ENCODE measurements at places on chromosomes 16 and 17.

DNA sequence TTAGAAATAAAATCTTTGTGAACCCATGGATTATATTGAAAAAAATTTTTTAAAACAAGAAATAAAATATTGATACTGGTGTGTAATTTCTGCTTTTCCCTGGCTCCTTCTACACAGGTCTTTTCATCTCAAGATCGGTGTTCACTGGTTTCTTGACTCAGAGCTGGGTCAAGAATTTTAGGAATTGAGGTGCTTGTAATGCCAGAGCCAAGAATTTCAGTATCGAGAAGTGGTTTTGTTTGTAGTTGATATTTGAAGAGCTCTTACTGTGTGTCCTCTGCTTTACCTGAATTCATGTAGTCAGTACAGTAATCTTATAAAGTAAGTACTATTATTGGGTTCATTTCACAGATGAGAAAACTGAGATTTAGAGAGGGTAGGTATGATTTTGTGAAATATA is 7.3 kb downstream of the WWP2 start:
- no peak for DNase-seq

DNA sequence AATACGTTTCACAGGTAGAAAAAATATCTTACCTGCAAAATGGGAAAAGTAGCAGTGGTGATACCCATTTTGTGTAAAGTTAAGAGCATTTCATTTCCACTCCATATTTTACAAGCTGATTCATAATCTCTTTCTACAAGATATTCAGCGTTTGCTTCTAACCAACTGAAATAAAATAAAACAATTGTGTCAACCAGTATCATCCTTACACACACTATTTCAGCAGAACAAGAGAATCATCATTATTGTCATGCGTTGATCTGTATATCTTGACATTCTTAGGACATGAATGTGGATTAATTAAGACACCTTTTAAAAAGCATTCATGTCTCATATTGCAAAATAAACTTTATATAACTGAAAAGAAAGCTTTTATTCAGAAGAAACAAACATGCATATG is 69.8 kb downstream of the BRIP1 start:
- no peak for DNase-seq

GRCh38 chr16:2244926-2245795 is 6.2 kb downstream of the ECI1 start:
- DNase-seq: no peak

GRCh38 chr17:13490427-13490826 is 111.3 kb downstream of the HS3ST3A1 start:
- DNase-seq: no peak

DNA sequence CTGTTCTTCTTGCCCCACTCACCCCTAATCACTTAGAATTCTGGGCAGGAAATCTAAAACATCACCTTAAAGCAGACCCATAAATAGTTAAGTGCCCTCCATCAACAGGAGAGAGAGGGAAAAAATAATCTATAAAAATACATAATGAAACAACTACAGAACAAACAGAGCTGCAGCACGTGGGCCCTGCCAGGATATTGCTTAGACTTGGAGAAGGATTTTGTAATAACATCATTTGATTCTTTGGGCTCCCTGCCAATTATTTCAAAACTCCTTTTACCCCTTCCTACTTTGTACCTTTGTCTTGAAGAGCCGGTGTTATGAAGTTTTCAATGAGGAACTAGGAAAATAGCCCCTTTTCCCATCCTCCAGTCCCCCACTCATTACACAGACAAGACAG is 130.6 kb upstream of the TOX3 start:
- DNase-seq: no peak

DNA sequence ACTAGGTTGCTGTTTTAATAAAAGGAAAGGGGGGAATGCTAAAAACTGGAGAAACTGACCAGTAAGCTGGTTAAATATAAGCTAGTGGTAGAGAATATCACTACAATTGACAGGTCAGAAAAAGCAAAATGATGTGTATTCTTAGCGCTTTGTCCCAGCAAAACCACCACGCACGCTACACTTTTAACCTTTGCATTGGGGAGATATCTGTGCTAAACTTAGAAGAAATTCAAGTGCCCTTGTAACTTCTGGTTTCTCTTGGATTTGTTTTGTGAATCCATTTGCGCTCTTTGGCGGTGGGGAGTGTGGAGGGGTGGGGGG is 1.4 kb downstream of the GAN start:
- no peak for DNase-seq

GRCh38 chr17:13306310-13306962 is 288.6 kb upstream of the ELAC2 start:
- DNase-seq: peak; percentile 60

GRCh38 chr17:59671386-59671785 is 35.8 kb downstream of the PTRH2 start:
- no peak for DNase-seq

DNA sequence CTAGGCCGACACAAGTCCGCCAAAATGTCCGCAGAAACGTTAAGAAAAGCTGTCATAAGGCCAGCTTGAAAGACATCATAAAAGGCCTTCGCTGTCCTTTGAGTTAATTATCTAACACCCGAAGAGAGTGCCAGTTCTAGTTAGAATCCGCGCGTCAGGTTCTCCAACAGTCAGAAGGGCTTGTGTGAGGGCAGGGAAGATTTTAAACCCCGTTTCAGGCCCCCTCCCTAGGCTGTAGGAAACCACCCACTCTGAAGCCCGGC is 729 bp upstream of the CLTC start:
- no peak for DNase-seq

GRCh38 chr17:732067-732901 is at the start of gene TLCD3A:
TSS of gene TLCD3A (plus strand) at chr17:732596. CDS start at chr17:732648, 52 bp downstream.
- DNase-seq: peak; percentile 46

- peak; percentile 21 for DNase-seq
Observed at GRCh38 chr16:69443927-69444631, 19.7 kb downstream of the CYB5B start.

- no peak for DNase-seq
Observed at GRCh38 chr16:81650982-81651562, 128.0 kb upstream of the PLCG2 start.

DNA sequence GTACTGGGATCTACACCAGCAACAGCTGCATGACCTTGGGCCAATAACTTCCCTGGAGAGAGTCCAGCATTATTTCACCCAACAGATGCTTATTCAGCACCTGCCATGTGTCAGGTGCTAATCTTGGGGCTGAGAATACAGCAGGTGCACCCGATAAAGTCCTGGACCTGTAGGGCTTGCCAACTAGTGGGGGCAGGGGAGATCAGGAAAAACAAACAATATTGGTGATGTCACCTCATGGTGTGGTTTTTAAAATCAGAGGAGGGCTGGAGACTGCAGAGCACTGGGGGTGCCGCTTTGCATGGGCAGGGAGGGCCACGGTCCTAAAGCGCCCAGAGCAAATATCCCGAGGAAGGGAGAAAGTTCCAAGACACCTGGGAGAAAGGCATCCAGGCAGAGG is 218.8 kb downstream of the C16orf95 start:
- DNase-seq: no peak

GRCh38 chr17:38559880-38560230 is 45.9 kb downstream of the SRCIN1 start:
- no peak for DNase-seq

DNA sequence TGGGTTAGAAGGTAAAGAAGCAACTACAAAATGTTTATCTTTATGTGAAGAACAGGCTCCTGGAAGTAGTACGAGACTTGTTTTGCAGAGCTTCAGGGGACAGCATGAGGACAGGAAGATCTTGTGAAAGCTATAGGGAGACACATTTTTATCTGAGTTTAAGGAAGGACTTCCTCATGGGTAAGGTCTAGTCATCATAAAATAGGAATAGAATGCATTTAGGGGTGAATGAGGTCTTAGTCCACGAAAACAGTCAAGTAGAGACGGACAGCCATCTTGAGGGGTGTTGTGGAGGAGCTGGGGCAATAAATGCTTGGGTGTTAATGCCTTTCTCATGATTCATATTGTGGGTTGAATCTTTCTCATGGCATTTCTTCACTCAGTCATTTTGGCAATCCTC is 24.3 kb downstream of the KCNJ16 start:
- no peak for DNase-seq

DNA sequence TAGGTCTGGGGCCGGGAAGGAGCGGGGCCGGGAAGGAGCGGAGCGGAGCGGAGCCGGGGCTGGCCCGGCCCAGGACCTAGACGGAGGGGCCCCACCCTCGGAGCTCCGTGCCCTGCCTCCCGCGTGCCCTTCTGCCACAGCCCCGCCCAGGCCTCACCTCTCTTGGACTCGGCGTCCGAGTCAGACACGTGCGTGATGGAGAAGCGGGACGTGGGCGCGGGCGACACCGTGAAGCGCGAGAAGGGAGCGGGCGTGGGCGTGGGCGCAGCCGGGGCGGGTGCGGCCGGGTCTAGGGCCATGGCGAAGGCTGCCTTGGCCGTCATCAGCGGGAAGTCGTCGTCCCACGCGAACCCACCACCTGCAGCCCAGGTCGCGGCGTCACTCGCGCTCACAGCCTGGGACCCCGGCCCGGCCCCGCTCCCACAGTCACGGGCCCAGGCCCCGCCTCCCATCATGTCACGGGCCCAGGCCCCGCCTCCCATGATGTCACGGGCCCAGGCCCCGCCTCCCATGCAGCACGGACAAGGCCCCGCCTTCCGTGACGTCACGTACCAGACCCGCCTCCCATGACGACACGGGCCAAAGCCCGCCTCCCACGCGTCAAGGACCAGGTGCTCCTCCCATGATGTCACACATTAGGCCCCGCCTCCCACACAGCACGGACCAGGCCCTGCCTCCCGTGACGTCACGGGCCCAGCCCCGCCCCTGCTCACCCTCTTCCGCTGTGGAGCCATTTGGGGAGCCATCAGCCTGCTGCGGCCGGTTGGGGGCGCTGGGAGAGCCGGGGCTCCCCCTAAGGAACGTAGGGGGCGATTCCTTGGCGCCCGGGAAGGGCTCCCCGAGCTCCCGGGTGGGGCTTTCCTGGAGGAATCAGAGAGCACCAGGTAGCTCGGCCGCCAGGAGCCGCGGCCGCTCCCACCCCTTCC is 45.8 kb upstream of the PVALEF start:
- peak; percentile 88 for DNase-seq

DNA sequence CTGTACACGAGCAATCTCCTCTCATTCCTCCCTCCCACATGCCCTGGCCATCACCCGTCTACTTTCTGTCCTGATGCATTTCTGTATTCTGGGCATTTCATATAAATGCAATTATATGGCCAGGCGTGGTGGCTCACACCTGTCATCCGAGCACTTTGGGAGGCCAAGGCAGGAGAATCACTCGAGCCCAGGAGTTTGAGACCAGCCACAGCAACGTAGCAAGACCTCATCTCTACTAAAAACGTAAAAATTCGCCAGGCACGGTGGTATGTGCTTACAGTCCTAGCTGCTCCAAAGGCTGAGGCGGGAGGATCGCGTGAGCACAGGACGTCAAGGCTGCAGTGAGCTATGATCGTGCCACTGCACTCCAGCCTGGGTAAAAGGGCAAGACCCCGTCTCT is 4.8 kb downstream of the MEAK7 start:
- no peak for DNase-seq

DNA sequence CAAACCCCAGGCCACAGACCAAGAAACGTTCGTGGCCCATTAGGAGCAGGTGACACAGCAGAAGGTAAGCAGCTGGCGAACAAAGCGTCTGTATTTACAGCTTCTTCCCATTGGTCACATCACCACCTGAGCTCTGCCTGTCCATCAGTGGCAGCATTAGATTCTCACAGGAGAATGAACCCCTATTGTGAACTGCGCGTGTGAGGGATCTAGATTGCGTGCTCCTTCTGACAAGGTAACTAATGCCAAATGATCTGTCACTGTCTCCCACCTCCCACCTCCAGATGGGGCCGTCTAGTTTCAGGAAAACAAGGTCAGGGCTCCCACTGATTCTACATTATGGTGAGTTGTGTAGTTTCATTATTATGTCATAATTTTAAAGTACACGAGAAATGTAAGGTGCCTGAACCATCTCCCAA is 186.3 kb downstream of the CPPED1 start:
- peak; percentile 28 for DNase-seq

DNA sequence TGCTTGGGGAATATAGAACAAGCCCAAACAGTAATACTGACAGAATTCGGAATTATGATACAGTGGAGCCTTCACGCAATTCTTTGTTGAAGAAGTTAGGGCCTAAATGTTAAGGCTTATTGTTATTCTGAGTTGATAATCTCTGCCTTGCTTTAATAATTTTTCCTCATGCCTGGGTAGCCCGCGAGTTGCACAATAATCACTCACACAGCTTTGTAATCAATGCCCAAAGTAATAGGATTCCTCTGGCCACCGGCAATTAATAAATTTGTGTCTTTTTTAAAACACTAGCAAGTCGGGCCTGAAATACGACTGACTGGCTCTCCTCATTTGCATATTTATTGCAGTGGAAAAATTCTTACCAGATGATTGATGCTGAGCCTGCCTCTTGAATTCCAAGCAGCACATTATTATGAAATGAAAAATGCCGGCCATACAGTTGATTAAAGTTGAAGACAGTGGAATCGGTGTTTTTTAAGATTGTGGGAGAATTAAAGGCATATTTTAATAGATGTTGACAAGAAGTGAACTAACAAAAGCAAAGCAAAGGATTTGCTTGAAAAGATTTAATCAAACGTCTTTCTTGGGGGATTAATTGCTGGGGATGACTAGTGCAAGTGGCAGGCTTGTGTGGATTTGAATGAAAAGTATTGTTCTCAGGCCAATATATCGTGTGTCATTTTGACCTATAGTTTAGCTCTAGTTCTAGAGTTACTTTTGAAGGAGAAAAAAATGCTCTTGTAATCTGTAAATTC is 30.2 kb downstream of the AATF start:
- no peak for DNase-seq

- DNase-seq: no peak
Observed at GRCh38 chr17:74442670-74443515, 11.0 kb downstream of the GPRC5C start.

DNA sequence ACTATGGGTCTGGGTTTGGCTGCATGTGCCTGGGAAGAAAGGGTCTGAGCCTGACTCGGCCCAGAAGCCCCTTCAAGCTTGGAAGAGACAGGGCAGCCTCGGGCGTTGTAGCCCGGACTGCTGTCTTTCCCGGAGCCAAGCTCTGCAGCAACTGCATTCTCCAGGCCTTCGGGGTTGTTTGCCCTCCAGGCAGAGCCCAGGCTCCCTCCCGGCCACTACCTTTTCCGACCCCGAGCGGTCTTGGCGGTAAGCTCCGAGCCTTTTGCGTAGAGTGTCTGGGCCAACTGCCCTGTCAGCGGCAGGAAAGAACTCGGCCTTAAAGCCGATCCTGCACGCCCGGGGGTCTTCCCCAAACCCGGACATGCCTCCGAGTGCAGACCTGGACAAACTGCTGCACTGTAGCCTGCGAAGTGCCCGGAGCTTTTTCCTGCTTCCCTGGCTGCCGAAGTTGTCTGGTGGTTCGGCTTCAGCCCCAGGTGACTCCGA is 1.3 kb downstream of the LHX1 start:
- DNase-seq: no peak

GRCh38 chr16:119835-120491 is 18.5 kb downstream of the NPRL3 start:
- DNase-seq: no peak

- DNase-seq: no peak
Observed at GRCh38 chr17:63370696-63371095, 75.4 kb downstream of the CYB561 start.

DNA sequence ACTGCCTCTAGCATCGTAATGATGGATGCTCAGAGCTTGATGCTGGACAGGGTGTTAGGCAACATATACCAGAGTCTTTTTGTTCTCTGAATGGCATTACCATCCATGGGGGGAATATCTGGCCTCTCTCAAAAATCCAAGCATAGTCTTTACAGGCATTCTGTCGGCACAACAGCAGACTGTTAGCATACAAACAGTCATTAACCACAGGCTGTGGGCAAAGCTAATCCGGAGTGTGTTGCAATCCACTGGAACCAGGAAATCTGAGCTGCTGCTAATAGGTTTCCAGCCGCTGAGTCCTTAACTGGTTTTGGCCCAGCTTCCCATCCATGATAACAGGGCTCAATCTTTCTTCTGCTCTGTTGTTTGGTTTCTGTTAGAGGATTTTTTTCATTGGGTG is 371.9 kb downstream of the HS3ST3B1 start:
- no peak for DNase-seq

Measured in activated CD4-positive, alpha-beta T cell treated with anti-CD3 and anti-CD28 coated beads, Interleukin-2, amount 50 U/mL, for 16 hours (primary cell).